MV-4-11 (cell line): ENCODE measurements at places on chromosomes 1 and 21.
A peak's percentile ranks its signal among the peaks of the same experiment; 100 is the strongest.

- no peak for DNase-seq
Observed at GRCh38 chr1:108046026-108046425, 81.0 kb upstream of the VAV3 start.

GRCh38 chr21:35095859-35096291 is 46.8 kb upstream of the RUNX1 start:
- no peak for DNase-seq

DNA sequence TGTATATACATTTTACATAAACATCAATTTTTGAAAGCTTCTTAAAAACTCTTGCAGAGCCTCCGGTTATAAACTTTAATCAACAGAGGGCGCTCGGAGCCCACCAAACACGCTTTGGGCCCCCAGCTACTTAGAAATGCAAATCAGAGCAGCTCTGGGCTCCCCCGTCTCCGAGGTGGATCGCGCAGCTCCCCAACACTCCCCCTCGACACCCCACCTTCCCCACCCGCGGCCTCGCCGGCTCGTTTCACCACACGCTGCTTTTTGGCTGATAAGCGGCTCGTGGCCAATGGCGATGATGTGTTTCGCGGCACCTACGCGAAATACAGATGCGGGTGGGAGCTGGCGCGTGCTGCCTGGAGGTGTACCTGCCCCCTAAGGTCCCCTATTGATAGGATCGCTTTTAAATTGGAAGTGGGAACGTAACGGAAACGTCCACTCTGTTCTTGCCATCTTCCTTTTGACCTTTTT is 1.7 kb upstream of the KIF26B start:
- DNase-seq, result peak; percentile 60

- no peak for DNase-seq
Observed at GRCh38 chr1:65113298-65113697, 34.7 kb upstream of the AK4 start.

GRCh38 chr1:200274116-200274515 is 135.7 kb downstream of the ZNF281 start:
- DNase-seq, result no peak

DNA sequence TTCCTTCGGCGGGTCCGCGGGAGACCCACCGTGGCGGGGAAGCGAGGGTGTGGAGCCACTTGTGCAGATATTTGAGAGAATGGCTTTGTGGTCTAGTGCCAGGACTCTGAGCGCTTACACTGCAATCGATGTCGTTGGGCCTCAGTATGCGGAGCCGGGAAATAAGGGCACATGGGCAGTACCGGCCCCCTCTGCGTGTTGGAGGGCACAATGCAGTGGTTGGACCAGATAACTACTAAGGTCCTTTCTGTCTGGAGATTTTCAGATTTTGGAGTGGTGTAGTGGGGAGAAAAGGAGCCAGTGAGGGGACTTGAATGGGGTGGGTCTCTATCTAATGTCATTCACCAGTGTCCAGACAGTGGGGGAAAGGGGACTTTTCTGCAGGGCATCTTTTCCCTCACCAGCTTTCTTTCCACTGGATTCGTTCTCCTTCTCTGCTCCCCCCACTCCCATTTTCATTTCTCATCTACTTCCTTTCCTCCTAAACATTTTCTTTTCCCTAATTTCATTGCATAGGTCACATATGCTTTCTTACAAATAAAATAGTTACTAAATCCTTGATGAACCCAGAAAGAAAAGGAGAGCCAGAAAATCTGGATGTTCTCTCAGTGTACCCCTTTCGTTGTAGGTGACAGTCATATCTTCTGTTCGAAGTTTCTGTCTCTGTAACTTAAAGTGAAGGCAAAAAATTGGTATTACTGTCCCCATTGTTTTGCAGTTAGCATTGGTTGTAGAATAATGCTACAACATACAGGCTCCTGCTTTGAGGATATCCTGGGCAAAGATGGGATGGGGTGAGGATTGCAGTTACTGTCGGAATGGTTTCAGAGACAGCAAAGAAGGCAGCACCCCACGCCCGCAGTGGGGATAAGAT is 1.4 kb downstream of the ATF3 start:
- no peak for DNase-seq

GRCh38 chr1:67834246-67834877 is 1.1 kb upstream of the GNG12 start:
- DNase-seq, result no peak
